ENCODE measurements at places on chromosomes 6 and 20. TPM values are rescaled to one million over a fixed set of nuclear protein-coding genes. Genes with fewer than 3 reads are reported as not detected.
A peak's percentile ranks its signal among the peaks of the same experiment; 100 is the strongest.

GRCh38 chr6:6090861-6091607 lies 84.3 kb upstream of the NRN1 start:
- DNase-seq = no peak

GRCh38 chr6:20840675-20841074 lies 306.4 kb downstream of the CDKAL1 start:
- DNase-seq = no peak

DNA sequence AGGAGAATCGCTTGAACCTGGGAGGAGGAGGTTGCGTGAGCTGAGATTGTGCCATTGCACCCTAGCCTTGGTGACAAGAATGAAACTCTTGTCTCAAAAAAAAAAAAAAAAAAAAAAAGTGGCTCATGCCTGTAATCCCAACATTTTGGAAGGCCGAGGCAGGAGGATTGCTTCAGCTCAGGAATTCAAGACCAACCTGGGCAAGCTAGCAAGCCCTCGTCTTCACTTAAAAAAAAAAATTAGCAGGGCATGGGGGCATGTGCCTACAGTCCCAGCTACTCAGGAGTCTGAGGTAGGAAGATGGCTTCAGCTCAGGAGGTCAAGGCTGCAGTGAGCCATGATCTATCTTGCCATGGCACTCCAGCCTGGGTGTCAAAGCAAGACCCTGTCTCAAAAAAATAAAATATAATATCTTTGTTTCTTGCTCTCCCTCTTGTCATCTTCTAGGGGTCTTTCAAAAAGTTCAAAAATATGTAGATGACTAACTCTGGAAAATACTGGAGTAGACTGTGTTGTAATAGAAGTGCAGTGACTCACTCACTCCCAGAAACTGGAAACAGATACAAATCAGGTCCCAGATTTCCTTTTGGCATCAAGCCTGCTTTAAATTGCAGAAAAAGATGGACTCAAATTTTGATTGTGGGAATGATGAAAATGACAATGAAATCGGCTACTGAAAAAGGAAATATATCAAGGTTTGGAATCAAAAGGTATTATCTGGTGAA lies 2.8 kb upstream of the GINM1 start:
- DNase-seq = no peak

- no peak for DNase-seq
These were observed 164.9 kb downstream of the TMEM242 start for GRCh38 chr6:157158456-157158855.

KIAA1755 gene
- total RNA-seq = not detected

- no peak for DNase-seq
These were observed 5.6 kb upstream of the ZNF831 start for GRCh38 chr20:59157961-59158541.

DNA sequence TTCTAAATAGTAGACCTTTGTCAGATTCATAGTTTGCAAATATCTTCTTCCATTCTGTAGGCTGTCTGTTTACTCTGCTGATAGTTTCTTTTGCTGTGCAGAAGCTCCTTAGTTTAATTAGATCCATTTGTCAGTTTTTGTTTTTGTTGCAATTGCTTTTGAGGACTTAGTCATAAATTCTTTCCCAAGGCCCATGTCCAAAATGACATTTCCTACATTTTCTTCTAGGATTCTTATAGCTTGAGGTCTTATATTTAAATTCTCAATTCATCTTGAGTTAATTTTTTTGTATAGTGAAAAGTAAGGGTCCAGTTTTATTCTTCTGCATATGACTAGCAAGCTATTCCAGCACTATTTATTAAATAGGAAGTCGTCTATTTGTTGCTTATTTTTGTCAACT lies 287.0 kb downstream of the PACRG start:
- DNase-seq = no peak

DNA sequence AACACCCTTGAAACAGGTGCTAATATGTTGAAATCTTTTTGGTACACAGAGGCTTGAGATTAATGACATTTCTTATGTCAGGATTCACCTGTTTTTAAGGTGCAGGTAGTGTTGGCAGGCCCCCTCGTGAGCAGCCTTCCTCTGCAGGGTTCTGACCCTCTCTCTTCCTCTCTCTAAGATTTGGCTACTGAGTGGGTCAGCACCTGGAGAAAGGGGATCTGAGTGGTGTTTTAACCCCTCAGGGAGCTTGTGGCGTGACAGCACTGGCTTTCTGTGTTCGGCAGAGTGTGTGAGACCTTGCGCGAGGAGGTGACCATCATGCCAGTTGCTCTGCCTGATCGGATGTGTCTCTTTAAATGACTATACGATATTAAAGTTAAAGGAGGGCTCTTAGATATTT lies 37.1 kb downstream of the HIVEP1 start:
- DNase-seq = peak; percentile 51

GRCh38 chr6:878179-878578 lies 185.2 kb upstream of the EXOC2 start:
- DNase-seq = no peak

GRCh38 chr20:35049776-35050352 lies 42.7 kb downstream of the TRPC4AP start:
- DNase-seq = no peak

DNA sequence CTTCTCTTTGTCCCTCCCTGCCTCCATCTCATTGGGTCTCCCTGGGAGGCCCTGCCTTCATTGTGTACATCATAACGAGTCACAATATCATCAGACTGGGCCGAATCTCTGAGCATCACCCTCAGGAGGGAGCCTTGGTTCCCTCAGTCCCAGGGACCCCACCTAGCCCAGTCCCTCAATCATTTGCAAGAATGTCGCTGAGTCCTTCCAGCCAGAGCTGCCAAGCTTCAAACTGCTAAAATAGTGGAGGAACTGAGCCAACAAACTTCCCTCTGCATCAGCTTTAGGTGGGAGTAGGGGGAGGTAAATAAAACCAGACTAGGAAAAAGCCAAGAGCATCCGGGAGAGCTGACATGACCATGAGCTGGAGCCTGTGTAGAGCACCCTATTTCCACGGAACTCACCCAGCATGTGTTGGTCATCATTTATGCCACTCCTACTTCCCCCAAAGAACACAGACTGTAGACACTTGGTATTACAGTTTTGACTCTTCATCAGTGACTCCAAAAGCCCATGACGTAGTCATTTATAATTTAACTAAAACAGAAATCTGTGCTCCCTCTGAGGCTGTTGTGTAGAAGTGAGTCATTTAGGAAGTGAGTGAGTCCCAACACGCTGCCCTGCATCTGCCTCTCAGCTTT lies 28.8 kb upstream of the IL17A start:
- no peak for DNase-seq

GRCh38 chr6:13767121-13767808 lies 47.1 kb downstream of the MCUR1 start:
- no peak for DNase-seq

PACRG gene
- total RNA-seq = not detected

CLDN20 gene
- total RNA-seq = not detected

GRCh38 chr6:44428682-44429081 lies 41.2 kb downstream of the CDC5L start:
- DNase-seq = no peak

DNA sequence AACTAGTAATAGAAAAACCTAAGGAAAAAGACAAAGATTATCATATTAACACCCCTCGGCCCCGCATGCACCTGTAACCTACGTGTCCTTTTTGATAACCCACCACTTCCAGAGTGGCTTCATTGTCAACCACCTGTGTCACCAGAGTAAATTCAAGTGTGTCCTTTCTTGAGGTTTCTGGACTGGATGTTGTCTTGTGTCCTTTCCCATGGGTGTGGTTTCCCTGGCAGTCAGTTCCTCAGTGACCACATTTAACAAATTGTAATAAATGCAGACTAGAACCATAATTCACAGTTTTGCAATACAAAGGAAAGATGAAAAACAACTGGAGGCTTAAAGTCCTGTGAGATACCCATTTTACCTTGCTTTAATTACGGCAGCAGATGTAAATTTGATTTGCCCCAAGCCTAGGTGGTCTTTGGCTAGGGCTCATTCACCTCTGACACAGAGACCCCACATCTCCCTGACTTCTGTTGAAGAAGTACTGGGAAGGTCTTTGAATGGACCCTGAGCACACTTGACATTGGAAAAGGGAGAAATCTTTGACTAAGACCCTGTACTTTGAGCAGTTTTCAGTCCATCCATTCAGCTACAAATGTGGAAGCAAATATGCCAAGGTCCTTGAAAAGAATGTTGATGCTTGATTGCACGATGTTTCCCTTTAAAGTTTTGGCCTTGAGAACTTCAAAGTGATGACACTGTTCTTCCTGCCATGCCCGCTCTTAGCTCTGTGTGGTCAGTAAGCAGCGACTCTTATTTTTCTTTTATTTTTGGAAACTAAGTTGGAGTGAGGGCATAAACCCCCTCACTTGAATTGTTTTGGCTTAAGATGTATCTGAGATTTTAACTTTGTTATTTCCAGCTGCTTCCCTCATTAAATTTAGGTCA lies 232.4 kb downstream of the UST start:
- no peak for DNase-seq

GRCh38 chr6:144712541-144712940 lies 427.4 kb downstream of the UTRN start:
- DNase-seq = no peak

DNA sequence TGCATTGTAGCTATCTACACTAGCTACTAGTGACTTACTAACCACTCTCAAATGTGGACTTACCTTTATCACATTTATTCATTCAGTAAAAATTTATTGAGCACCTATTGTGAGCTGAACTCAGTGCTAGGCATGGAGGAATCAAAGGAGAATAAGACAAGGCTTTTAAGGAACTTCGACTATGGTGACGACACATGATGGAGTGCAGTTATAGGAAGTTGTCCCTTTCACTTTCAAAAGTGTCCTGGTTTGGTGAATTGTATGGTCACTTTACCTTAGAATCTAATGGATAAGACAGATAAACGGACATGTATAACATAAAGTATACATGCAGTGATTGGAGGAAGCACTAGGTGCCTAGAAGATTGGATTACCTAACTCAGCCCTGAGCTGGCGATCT lies 4.3 kb downstream of the AKAP7 start:
- DNase-seq = no peak

PRL gene
- not detected for total RNA-seq

GMEB2 gene
- total RNA-seq = 13.7 TPM

COL9A3 gene
- 41.2 TPM for total RNA-seq

- peak; percentile 20 for DNase-seq
These were observed 4.1 kb upstream of the HLA-E start for GRCh38 chr6:30485236-30485635.

- DNase-seq = peak; percentile 74
These were observed 195.8 kb upstream of the FUT9 start for GRCh38 chr6:95819939-95820338.
